Stimulated activated CD8-positive, alpha-beta memory T cell treated with anti-CD3 and anti-CD28 coated beads, Interleukin-7, amount 100 ng/mL, for 1 hour (primary cell): ENCODE measurements at places on chromosomes 12 and 14.

- DNase-seq: no peak
These were observed 4.2 kb downstream of the TDP1 start for GRCh38 chr14:89959853-89960445.

- DNase-seq: no peak
These were observed at the start of gene CCDC63 for GRCh38 chr12:110846615-110847566. CCDC63 (plus strand) TSS chr12:110846987; CDS start chr12:110852955, 5,968 bp downstream.

- no peak for DNase-seq
These were observed 2.6 kb downstream of the CD69 start for GRCh38 chr12:9758119-9758518.

GRCh38 chr12:56928262-56928661, 5.9 kb downstream of the SDR9C7 start:
- no peak for DNase-seq

GRCh38 chr12:15829255-15829654, 40.1 kb upstream of the EPS8 start:
- no peak for DNase-seq

- no peak for DNase-seq
These were observed 1.6 kb upstream of the TAS2R30 start for GRCh38 chr12:11136075-11136474.

GRCh38 chr12:127881371-127882140, 385.4 kb upstream of the TMEM132C start:
- no peak for DNase-seq

DNA sequence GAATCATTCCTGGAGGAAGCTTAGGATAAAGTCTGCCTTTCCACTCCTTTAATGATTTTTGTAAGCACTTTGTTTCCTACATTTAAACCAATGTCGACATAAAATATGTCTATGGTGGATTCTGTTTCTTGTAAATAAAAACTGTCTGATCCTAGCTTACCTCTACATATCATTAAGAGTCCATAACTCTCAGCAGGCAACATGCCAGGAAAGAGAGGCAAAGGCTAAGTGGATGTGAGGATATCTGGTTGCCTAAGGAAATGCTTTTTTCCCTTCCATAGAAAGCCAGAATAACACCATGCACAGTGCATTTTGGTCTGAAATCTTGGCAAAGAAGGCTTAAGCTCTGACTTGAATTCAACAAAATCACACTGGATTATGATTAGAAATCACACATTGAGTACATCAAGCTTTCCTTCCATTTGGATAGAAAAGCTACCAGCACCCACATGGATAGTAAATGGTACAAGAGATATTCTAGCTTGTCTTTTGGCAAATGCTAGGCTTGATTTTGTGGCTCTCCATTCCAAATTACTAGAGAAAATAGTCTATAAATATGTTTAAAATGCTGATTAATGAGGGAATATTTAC, 57.0 kb upstream of the CNTN1 start:
- DNase-seq: no peak

DNA sequence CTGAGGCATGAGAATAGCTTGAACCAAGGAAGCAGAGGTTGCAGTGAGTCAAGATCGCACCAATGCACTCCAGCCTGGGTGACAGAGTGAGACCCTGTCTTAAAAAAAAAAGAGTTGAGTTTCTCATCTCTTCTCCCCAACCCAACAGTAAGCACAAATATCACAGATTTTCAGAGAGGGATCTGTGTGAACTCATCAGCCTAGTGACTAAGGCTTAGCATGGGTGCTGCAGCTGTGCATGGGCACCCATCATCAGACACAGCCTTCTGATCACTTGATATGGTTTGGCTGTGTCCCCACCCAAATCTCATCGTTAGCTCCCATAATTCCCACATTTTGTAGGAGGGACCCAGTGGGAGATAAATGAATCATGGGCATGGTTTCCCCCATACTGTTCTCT, 298.9 kb downstream of the PCNX1 start:
- DNase-seq: no peak

GRCh38 chr12:1613860-1614259, 15.2 kb upstream of the WNT5B start:
- no peak for DNase-seq

- no peak for DNase-seq
These were observed 71.9 kb downstream of the RESF1 start for GRCh38 chr12:32031109-32031508.

- DNase-seq: no peak
These were observed 216.2 kb downstream of the DPF3 start for GRCh38 chr14:72677664-72678063.

GRCh38 chr14:95317817-95318343, 1.8 kb downstream of the CLMN start:
- DNase-seq: no peak

GRCh38 chr12:13195785-13196129, 769 bp upstream of the EMP1 start:
- DNase-seq: no peak

DNA sequence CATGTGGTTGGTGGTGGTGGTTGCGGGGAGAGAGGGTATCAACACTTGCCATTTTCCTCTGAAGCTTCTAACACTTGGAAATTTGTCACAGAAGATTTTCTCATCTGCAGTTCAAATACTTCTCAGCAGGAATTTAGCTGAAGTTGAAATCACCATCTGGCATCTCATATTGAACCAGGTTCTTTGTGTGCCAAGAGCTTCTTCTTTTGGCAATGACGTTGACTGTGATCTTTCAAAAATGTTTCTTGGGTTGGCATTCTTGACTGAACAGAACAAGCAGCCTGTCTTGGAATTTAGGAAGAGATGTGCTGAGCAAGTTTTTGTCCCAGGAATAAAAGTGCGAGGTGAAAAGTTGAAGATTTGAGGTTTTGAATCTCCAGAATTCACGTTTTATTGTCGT, 8.7 kb upstream of the NIN start:
- no peak for DNase-seq

GRCh38 chr14:104295681-104296387, 157.4 kb downstream of the KIF26A start:
- no peak for DNase-seq

GRCh38 chr12:55673638-55674037, 34.1 kb downstream of the ITGA7 start:
- DNase-seq: no peak

DNA sequence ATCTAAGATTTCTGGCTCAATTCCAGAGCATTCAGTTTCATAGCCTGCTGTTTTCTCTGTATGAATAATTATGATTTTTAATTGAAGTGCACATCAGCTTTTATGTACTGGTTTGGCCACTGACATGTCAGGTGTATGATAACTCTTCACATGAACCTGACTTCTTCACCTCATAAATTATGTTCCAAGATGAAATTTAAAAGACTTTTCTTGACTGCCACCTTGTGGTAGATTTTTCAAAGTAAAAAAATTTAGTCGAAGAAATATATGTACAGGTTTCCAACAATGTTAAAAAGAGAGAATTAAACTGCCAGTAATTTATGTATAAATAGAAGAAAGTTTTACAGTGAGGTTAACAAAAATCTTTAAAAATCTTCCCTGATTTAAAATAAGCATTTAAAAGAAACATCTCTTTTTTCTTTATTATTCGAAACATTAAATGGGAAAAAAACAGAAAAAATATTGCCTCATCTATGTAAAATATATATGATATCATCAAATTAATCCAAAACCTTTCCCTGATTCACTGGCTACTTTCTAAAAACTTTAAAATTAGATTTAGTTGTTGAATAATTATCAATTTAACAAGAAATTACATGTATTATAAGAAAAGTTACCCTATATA, 124.9 kb upstream of the ATXN7L3B start:
- DNase-seq: no peak

DNA sequence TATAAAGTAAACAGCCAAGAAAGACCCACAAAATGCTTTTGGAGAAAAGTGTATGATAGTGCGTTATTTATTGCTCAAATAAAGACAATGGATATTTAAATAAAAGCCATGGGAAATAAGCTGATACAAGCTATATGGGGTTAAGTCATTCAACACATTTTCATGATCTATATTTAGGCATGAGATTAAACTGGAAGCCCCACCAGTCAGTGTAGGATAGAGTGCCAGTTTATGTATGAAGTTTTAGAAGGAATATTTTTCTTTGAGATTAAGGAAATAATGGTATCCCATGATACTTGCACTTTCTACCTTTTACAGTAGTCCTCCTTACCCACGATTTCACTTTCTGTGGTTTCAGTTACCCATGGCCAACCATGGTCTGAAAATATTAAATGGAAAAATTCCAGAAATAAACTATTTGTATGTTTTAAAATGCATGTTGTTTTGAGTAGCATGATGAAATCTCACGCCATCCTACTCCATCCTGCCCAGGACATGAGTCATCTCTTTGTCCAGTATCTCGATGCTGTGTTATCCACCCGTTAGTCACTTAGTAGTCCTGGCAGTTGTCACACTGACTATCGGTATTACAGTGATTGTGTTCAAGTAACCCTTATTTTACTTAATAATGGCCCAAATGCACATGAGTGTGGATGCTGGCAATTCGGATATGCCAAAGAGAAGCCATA, 22.3 kb downstream of the SYT1 start:
- DNase-seq: no peak

DNA sequence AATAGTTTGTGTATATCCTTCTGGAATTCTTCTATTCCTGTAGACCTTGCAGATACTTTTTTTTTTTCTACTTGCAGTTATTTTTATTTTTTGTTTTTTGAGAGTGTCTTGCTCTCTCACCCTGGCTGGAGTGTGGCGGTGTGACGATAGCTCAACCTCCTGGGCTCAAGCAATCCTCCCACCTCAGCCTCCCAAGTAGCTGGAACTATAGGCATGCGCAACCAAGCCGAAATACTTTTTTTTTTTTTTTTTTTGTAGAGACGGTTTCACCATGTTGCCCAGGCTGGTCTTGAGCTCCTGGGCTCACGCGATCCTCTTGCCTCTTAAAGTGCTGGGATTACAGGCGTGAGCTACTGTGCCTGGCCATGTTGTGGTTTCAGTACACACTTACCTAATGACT, 10.0 kb downstream of the TULP3 start:
- DNase-seq: no peak

DNA sequence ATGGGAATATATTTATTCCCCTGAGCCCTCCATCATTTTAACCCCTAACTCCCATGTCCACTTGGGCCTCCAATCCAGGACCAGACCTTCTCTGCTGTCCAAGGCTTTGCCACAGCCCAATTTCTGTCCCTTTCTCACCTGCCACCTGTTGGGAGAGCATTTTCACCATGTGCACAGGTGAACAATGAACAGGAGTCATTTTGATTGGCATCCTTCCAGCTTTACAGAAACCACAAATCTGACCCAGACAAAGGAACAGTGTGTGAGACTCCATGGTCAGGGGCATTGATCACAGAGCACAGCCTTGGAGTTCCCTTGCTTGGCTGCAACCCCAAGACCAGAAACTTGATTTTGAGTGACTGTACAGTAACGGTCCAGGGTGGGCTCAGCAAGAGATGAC, 91.9 kb downstream of the CRACR2A start:
- DNase-seq: no peak

GRCh38 chr12:79023784-79024183, 159.2 kb downstream of the SYT1 start:
- no peak for DNase-seq

- DNase-seq: no peak
These were observed 172.0 kb upstream of the PELI2 start for GRCh38 chr14:55946231-55946630.

DNA sequence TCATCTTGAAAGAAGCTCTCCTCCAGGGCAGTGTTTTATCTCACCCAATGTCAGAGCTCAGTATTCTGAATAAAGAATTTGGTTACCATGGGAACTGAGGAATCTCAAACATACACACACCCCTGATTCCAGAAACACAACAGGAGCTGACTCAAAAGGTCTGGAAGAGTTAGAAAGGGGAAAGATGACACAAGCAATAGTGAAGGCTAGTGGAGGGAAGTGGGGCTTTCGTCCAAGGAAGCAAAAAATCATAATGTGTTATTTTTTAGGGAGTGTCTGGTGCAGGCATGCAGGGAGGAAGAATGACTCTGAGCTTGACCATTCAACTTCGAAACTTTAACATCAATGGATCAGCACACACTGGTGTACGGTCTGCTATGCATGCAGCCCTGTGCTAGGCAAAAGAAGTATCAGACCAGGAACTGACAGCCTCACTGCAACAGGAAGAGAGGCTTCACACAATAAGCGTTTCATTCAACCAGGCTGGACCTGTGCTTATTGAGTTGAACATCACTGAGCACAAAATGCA, 20.3 kb downstream of the HEBP1 start:
- DNase-seq: no peak

GRCh38 chr14:104344818-104345620, 206.6 kb downstream of the KIF26A start:
- DNase-seq: no peak

GRCh38 chr14:51707327-51707726, 55.6 kb downstream of the FRMD6 start:
- no peak for DNase-seq

DNA sequence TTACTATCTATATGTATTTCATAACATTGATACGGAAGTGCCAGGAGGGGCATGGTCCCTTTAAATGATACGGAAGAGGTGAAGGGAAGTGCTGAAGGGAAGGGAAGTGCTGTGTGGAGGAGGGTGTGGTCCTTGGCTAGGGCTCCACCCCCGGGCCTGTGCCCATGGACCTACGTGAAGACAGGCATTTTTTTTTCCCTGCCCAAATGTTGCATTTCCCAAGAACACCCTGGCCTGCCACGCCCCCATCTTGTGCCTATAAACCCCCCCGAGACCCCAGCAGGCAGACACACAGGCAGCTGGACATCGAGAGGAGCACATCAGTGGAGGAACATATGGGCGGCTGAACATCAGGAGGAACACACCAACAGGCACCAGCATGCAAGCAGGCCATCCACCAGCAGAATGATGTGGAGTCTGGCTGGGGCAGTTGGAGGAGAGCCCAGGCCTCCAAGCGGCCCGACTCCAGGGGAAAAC, 134.1 kb downstream of the SLC41A2 start:
- no peak for DNase-seq

GRCh38 chr12:102680304-102680703, 199.9 kb upstream of the IGF1 start:
- DNase-seq: no peak

DNA sequence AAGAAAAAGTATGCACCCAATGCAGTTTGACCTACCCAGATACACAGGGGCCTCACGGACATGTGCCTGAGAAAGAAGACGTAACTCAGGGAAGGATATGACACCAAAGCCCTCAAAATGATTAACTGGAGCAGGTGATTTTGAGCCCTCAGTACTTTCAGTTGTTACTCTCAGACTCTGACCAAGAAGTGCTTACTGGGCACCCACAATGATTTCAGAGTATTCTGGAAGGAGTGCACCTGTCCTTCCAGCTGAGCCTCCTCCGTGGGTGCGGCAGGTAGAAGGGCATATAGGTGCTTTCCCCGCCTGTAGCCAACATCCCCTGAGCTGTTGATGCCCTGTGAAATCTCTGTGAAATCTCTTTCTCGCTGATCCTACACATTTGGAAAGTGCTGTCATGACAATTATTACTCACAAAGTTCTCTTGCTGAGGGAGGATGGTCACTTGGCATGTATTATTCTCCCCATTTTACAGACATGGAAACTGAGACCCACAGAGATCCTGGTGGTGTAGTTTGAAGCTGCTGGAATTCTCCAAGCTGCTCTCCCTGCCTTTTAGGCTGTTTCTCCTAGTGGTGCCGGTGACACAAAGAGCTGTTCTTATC, 154.3 kb upstream of the CCND2 start:
- DNase-seq: no peak

- no peak for DNase-seq
These were observed 4.2 kb downstream of the BAG5 start for GRCh38 chr14:103558071-103558882.
